ENCODE measurements at places on chromosomes 7 and 10.

DNA sequence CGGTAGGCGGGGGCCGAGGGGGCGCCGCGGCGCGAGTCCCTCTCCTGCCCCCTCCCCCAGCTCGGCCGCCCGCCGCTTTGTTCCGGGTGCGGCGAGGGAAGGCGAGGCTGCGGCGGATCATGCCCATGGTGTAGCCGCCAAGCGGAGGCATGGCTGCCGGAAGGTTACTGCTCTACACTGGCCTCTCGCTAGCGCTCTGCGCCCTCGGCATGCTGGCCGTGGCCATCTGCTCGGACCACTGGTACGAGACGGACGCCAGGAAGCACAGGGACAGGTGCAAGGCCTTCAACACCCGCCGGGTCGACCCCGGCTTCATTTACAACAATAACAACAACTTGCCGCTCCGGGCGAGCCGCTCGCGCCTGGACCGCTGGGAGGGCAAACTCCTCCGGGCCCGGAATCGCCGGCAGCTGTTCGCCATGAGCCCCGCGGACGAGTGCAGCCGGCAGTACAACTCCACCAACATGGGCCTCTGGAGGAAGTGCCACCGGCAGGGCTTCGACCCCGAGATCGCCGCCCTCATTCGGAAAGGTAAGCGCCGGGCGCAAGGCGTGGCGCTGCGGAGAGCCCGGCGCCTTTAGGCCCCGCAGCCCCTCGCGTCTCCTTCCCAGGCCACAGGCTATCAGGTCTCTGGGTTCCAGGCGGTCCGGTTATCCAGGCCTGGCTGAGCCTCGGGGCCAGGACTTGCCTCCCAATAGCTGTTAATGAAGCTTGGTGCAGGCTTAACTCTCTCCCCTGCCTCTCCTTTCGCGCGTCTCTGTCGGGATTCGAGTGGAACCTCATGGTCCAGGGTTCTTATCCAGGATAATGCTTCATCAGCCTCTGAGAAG, 513 bp downstream of the TMEM178B start:
- no peak for DNase-seq

GRCh38 chr10:124704428-124705380, 39.5 kb downstream of the FAM53B start:
- DNase-seq, result no peak

DNA sequence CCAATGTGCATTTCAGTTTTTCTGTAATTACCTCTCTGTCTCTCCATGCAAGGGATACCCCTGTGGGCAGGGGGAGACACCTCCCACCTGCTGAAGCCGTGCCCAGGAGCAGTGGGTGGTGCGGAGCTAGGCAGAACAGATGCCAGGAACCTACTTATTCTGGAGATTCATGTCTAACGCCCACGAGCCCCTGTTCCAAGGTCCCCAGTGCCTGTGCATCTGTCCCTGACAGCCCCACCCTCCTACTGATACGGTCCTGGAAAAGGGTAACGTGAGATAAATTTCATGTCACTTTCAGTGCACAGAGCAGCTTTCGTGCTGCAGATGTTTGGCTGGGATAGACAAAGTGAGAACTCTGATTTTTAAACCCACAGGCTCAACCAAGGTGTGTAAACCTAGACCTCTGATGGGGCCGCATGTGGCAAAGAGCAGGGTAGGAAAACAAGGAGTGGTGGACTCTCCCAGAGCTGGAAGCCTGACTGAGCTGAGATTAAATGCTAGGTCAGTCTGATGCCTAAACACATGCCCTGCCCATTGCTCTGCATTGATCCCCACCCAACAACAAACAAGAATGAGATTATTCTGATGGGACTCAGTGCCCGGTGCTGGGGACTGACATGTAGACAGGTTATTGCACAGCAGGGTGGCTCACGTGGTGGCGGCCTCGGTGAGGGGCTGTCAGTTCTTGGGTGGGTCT, 123.6 kb upstream of the GDF10 start:
- DNase-seq, result no peak

DNA sequence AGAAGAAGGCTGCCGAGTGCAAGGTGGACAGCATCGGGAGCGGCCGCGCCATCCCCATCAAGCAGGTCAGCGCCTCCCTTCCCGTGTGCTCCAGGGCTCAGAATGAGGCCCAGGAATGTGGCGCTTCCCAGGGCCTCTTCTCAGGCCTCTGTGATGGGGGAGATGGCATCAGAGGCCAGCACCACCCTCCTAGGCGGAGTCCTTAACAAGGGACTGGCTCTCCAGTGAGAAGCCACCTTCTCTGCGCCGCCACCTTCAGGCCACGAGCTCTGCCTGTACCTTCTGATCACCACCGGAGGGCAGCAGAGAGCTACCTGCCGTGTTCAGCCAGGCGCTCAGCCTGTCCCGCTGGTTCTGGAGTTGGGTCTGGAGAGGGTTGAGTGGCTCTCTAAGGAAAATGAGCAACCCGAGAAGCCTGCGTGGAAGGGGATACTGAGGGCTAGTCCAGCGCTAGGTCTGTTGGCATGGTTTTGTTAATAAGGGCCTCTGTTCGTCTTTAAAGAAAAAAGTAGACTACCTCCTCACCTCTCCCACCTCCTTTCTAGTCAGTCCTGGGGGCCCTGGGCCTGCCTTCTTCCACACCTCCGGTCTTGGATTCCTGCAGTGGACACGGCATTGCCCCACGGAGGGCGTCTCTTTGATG, 37.7 kb downstream of the AGAP3 start:
- no peak for DNase-seq

DNA sequence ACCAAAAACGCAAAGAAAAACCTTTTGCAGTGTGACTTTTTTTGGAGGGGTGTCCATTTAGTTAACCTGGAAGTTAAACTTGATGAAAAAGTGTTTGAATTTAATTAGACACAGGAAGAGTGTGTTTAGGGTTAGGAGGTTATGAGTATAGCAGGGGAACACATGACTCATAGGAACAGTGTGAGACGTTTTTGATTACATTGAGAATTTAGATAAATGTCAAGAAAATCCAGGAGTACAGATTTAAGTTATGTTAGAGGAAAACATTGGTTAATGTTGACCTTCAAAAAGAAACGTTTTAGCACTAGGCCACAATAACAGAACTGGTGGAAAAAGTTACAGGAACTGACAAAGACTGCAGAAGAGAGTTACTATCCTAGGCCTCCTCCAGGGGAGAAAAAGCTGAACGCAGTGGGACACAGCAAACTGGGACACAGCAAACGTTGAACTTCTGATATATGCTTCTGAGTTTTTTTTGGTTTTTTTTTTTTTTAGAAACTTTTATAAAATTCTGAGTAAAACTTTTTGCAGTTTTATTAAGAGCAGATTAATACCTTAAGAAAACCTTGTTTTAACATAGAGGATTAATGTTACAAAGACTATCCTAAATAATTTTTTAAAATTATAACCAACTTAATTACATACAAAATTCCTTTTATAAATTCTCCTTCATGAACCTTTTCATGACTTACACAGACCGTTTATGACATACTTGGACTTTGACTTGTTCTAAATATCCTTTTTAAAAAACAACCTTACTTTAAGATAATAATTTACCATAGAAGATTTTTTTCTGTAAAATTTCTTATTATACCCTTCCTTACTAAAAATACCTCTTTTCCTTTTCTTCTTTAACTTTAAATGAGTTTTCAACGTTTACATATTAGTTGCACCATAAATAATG, 22.2 kb downstream of the LANCL2 start:
- DNase-seq, result no peak

DNA sequence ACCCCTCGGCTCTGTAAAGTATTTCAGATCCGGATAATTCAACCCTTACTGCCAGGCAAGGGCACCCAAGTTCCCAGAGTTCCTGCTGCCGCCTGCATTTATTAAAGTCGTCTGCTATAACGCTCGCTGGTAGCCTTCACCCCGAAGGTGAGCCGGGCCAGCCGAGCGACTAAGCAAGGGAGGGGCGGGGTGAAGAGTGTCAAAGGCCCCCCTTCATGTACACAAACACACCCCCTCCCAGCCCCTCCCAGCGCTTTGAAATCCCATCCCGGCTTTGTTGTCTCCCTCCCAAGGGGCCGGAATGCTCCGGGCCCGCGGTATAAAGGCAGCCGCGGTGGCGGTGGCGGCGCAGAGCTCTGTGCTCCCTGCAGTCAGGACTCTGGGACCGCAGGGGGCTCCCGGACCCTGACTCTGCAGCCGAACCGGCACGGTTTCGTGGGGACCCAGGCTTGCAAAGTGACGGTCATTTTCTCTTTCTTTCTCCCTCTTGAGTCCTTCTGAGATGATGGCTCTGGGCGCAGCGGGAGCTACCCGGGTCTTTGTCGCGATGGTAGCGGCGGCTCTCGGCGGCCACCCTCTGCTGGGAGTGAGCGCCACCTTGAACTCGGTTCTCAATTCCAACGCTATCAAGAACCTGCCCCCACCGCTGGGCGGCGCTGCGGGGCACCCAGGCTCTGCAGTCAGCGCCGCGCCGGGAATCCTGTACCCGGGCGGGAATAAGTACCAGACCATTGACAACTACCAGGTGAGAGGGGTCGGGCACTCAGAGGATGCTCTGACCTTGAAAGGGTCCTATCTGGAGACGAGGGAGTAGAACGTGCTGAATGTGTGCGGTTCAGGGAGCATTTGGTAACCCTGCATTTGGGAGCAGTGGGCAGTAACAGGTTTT, at the start of gene DKK1:
Gene DKK1 (plus strand): TSS at position 349 of the 889 bp plus-strand sequence. CDS start 154 bp downstream, at position 503.
- peak; percentile 63 for DNase-seq

- no peak for DNase-seq
These were observed 254.1 kb downstream of the RELN start for GRCh38 chr7:103735377-103735776.

DNA sequence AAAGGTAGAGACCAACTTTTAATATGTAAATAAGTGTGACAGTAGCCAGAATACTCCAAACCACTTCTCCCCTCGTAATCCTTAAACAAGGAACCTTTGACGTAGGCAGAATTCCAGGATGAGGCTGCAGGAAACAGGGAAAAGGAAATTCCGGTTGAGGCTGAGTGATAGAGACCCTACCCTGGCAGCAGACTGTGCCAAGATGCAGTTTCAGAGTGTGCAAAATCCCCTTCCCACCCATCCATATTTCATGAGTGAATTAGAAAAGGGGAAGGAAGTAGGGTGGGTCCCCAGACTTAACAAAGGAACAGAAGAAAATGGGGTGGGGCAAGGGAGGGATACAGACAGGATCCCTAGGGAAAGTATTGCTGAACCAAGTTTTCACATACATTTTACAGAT, 143.0 kb downstream of the RAPGEF5 start:
- no peak for DNase-seq

GRCh38 chr7:87709258-87709657, 81.1 kb downstream of the RUNDC3B start:
- no peak for DNase-seq
